ENCODE measurements at places on chromosomes 7 and 10.

- DNase-seq = no peak
These were observed 741.8 kb downstream of the SUGCT start for GRCh38 chr7:40876601-40877000.

DNA sequence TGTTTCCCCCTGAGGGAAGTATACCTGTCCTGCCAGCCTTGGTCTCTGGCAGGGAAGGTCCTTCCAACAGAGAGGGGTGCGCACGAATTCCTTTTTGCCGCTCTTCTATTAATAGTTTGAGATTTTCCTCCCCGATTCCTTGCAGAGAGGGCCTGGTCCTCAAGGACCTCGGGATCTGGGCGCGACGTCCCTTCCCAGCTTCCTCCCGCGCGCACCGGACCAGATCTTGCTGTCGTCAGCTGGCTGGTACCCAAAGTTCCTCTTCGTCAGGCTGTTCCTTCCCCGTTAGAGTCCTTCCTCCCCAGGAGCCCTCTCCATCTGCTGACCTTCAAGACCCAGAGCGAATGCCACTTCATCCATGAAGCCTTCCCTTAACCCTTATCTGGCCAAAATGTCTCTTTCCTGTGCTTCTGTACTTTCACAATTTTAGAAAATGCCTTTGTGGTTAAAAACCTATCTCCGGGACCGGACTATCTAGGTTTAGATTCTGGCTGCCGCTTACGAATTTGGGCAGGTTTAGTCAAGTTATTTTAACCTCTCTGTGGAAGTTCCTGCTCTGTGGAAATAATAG, 851 bp upstream of the GOT1 start:
- DNase-seq = no peak

GRCh38 chr10:5448333-5449001, 36.1 kb downstream of the NET1 start:
- no peak for DNase-seq

DNA sequence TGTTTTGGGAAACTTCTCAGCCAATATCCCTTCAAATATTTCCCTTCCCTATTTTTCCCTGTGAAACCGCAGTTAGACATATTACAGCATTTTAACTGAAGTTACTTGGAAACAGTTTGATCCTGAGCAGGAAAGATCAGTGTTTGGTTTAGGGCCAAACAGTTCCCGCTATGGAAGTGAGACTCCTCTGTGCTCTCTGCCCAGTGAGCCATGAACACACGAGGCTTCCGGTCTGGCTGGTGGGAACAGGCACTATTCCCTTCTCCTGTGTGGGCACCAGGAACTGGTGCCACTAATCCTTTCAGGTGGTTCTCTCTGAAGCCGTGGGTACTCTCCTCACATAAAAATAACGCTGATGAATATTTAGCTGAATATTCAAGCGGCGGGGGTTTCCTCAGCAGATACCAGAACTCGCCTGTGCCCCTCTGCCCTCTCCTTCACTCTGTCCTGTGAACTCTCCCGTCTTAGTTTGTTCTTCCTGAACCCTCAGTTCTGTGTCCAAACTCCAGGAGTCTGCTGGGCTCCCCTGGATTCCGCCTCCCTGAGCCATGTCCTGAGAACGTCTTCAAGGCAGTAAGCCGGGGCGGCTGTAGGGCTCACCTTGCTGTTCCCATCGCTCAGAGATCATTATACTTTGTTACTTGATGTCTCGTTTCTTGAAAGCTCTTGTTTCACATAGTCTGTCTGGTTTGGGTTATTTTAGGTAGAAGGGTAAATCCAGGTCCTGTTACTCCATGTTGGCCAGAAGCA, 25.7 kb downstream of the FOXL3 start:
- no peak for DNase-seq

GRCh38 chr10:120336911-120337540, 120.0 kb upstream of the PLPP4 start:
- DNase-seq = peak; percentile 14

GRCh38 chr7:127415060-127415742, 22.7 kb upstream of the ZNF800 start:
- DNase-seq = no peak

All from T follicular helper cell (primary cell).